Fibroblast of skin of left quadriceps (primary cell): ENCODE measurements at places on chromosomes 11 and 22.

DNA sequence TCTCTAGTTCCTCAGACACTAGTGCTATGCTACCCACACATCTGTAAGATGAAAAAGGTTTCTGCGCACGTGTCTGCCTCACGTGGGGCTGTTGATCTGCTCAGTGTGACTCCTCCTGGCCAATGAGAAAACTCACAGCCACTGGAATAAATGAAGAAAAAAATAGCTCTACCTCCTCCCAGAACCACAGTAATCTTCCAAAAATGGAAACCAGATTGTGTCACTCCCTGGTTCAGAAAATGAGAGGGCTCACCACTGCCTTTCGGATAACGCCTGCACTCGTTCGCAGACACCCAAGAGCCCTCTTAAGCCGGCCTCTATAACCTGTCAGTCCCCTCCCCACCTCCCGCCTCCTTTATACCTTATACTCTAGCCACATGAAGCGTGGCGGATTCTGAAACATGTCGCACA is 5.1 kb downstream of the APBB1 start:
- no peak for DNase-seq

GRCh38 chr11:117278347-117278746 is 12.8 kb upstream of the BACE1-AS start:
- no peak for DNase-seq

DNA sequence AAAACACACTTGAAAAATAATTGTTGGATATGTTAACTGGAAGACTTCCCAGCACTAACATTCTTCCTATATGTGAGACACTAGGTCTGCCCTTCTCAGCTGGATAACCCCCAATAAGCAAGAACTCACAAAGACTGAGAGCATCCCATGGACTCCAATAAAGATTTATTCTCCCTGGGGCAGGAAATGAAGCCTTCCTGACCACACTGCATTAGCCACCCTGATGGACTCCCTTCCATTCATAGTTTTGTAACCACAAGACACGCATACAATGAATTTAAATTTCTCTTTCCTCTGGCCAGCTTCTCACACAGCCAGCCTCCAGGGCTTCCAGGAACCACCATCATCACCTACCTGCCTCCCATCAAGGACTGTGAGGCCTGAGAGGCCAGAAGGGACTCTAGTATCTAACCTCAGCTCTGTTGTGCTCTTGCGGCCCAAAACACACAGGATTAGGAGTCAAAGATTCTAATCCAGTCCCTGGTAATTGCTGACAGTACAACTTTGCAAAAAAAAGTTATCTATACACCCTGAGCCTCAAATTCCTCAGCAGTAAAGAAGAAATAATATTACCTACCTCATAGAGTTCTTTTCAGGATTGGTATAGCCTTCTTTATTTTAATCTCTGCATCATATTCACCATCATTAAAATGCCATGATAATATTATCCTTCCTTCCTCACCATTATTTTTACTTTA is 45.6 kb upstream of the GDPD4 start:
- peak; percentile 93 for DNase-seq

DNA sequence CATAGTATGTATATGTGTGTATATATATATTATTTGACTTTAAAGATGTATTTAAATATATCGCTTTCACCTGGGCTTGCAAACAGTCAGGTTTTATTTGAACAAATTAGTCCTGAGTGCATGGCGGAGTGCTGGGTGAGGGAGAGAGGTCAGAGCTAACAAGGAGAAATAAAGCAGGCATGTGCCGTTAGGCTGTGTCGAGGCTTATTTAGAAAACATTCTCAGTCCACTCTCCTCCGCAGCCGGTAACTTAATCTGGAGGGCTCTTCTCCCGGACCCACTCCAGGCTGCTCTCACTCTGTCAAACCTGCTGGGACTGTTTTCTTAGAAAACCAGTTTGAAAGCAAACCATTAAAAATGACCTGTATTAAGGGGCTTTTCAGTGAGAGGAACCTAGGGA is 455.9 kb downstream of the MN1 start:
- no peak for DNase-seq

DNA sequence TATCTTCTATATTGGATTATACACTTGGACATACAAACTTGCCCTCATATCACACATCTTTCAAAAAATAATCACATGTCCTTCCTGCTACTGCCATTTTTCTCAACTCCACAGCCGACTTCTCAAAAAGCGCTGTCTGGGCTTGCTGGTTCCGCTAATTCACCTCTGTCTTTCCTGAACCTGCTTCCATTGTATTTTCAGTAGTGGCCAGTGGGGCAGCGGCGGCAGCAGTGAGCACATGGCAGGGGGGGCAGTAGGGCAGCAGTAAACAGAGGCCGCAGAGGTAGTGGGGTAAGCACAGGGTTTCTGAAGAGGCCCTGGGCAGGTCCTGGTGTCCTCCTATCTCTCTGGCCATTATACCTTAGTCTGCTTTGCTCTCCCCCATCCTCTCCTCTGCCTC is 126.3 kb downstream of the RRAS2 start:
- no peak for DNase-seq

- no peak for DNase-seq
Measured at GRCh38 chr22:48855593-48856307, 971.9 kb downstream of the BRD1 start.

DNA sequence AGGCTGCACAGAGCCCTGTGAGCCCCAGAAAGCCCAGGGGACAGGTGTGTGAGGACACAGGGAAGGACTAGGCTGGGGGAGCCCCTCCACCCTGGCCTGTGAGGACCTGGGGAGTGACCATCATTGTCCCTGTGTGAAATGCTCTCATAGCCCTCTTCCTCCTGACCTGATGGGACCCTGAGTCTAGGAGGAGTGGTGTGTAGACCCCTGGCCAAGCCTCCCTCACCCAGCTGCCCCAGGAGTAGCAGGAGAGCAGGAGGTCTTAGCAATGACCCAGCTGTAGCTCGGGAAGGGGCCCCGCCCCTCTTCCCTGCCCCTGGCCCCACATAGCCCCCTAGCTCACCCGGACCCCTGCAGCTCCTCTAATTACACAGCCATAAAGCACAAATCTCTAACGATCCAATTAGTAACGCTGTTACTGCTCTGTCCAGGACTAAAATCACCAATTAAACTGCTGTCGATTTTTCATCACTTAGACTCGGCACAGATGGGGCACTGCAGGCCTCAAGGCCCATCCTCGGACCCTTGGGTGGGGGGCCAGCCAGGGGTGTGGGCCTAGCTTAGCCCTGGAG is 6.6 kb upstream of the CABP7 start:
- DNase-seq: no peak

DNA sequence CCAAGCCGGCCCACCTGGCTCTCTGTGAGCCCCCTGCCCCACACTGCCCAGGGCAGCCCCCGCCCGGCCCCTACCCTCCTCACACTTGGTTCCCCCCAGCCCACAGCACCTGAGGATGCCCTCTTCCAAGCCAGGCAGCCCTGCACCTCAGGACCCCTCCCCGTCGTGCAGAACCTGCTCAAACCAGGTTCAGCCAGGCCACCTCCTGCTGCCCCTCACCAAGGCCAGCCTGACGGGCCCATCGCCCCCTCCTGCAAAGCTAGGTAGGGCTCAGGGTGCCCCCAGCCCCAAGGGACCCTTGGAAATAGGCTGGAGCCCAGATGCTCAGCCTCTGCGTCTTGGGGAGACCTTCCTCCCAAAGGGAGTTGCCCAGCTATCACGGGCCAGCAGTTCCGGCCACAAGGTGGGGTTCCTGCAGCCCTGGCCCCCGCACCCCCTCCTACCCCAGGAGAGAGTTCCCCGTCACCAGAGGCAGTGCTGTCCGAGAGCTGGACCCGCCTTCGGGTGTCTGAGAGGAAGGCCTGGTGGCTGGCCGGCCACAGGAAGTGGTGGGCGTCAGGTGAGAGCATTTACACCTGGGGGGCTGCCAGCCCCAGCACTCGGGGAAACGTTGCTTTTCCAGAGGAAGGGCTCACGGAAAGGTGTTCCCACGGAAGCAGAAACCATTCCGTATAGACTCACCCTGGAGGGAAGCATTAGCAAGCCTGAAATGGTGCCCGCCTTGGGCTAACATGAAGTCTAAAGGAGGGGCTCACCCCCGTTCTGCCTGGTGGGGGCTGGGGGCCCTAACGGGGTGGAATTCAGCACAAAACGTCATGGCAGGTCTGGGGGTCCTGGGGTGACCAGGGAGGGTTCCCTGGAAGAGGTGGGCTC is 3.2 kb upstream of the SYT8 start:
- DNase-seq: no peak

DNA sequence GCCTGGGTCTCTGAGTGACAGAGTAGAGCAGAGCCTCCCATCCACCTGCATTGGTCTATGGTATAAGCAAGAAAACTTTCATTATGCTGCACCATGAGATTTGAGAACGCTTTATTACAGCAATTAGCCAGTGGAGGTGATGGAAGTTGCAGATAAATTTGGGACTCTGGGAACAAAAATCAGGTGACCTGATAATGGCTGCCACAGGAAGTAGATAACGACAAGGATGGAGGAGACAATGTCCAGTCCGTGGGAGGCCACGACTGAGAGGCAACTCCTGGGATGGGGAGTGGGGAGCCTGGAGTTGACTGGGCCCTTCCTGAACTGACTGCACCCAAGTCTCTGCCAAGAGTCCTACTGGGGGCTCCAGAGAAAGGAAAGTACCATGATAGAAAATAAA is 4.7 kb downstream of the MRGPRD start:
- DNase-seq: no peak

GRCh38 chr11:95993438-95994298 is 69.8 kb upstream of the MTMR2 start:
- DNase-seq: no peak

DNA sequence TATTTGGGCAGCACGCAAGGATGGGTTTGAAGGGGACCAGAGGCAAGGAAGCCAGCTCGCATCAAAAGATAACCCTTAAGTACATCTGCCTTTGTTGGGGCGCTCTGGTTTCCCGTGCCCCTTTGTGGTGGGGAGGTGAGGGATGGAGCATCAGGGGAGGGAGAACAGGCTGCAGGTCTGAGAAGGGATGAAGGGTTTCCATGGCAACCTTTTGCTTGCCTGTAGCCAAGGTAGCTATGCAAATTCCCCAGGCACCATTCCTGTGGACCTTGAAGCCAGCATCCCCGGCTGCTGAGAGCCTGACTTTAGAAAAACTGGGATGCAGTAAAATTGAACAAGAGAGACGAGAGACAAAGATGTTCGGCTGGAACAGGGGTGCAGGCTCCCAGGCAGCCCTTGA is 75.7 kb downstream of the SEZ6L start:
- DNase-seq: no peak

DNA sequence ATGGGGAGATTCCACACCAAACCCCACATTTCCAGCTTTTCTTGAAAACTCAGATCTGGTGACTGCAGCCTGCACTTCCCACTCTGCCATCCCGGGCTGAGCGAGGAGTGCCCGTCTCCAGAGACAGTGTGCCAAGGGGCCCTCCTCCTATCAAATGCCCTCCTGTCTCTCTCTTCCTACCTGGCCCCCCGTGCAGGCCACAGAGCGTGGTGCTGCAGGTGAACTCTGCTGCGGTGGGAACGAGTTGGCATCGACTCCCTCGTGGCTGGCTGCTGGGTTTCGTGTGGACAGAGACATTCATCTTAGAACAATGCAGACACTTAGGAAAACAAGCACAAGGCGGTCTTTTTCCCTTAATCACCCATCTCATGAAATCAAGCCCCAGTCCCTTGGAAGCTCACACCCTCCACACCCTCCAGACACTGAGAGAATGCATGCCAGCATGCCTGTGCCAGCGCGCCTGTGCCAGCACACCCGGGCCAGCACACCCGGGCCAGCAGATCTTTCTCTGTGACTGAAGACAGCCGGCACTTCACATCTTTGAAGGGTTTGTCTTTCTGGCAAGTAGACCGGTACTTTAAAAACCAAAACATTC is 65.0 kb downstream of the PARVB start:
- no peak for DNase-seq

- no peak for DNase-seq
Measured at GRCh38 chr11:77467233-77467632, 6.7 kb downstream of the PAK1 start.

- no peak for DNase-seq
Measured at GRCh38 chr11:76234021-76234415, 27.7 kb upstream of the WNT11 start.

- DNase-seq: no peak
Measured at GRCh38 chr11:86208572-86208971, 36.0 kb upstream of the EED start.

DNA sequence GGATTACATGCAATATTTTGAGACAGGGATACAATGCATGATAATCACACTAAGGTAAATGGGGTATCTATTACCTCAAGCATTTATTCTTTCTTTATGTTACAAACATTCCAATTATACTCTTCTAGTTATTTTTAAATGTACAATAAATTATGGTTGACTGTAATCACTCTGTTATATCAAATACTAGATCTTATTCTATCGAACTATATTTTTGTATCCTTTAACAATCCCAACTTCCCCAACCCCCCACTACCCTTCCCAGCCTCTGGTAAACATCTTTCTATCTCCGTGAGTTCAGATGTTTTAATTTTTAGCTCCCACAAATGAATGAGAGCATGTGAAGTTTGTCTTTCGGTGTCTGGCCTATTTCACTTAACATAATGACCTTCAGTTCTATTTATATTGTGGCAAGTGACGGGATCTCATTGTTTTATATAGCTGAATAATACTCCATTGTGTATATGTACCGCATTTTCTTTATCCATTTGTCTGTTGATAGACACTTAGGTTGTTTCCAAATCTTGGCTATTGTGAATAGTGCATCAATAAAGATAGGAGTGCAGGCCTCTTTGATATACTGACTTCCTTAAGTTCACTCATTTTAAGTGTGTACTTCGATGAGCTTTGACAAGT is 40.5 kb downstream of the ARHGEF12 start:
- no peak for DNase-seq

DNA sequence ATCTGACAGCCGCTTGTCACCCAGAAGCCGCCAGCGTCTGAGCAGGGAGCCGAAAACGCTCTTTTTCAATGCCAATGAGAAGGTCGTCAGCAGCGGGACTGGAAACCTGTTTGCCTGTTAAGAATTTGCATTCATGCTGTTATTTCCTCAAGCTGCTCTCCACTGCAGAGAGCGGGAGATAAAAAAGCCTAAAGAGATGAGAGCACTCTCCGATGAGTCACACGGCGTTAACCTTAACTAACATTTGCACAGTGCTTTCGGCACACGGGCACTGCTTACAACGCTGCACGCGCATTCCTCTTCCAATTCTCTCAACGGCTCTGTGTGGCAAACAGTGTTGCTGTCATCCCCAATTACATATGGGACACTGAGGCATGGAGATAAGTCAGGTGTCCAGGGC is 40.0 kb upstream of the RTL6 start:
- DNase-seq: no peak

DNA sequence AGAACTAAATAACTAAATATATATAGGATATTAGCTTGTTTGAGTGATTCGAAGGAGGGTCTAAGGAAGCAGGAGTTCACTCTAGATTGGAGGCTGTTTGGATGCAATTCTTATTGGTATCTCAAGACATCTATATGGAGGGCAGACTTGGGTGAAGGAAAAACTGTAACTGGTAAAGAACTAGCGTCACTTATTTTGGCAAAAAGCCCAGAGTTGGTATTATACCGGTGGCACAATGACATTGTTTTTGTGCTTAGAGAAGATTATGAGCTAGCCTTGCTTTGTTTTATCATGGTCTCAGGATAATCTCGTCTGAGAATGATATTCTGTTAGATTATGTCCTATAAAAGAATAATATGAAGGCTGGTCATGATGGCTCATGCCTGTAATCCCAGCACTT is 6.0 kb upstream of the SLC35F2 start:
- no peak for DNase-seq

- DNase-seq: peak; percentile 45
Measured at GRCh38 chr11:126949066-126949891, 51.3 kb downstream of the KIRREL3 start.
